Mesothelial cell of epicardium (in vitro differentiated cells): ENCODE measurements at places on chromosomes 4 and X. TPM values are rescaled to one million over a fixed set of nuclear protein-coding genes. Genes with fewer than 3 reads are reported as not detected.

GRCh38 chr4:163638909-163639308, 144.4 kb downstream of the TMA16 start:
- H3K27me3 ChIP-seq: no peaks in the 10 kb centered on the region
- H3K36me3 ChIP-seq: no peaks in the 10 kb centered on the region
- peak overlapping the region; percentile 45 for H3K27ac ChIP-seq
- peaks cover 10% of the 10 kb centered on the region for H3K4me1 ChIP-seq
- DNase-seq: no peak

DNA sequence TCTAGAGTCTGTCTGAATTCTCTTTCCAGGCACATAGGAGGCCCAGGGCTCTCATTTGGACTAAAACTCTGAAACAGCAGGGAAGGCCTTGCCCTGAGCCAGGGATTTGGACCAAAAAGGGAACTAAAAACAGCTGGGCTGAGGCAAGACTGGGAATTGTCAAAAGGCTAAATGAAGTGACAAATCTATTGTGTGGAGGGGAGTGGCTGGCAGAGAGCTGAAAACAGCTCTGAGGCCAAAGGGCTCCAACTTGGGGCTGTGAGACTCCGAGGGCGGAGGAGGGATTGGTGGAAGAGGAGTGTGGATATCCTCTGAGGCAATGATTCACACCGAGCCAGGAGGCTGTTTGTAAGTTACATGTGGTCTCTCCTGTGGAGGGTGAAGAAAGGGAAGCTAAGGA, 63.2 kb downstream of the PHEX start:
- peaks cover 34% of the 10 kb centered on the region for H3K4me1 ChIP-seq
- H3K27me3 ChIP-seq: no peaks in the 10 kb centered on the region
- DNase-seq: no peak

The CENPI gene
- total RNA-seq: 7.7 to 9.6 TPM (median 8.3 TPM) in 3 replicates

The SPANXN3 gene
- not detected in 3 replicates for total RNA-seq

The CLGN gene
- total RNA-seq: 1.6 to 1.8 TPM (median 1.6 TPM) in 3 replicates

The CT45A2 gene
- total RNA-seq: not detected in 3 replicates

DNA sequence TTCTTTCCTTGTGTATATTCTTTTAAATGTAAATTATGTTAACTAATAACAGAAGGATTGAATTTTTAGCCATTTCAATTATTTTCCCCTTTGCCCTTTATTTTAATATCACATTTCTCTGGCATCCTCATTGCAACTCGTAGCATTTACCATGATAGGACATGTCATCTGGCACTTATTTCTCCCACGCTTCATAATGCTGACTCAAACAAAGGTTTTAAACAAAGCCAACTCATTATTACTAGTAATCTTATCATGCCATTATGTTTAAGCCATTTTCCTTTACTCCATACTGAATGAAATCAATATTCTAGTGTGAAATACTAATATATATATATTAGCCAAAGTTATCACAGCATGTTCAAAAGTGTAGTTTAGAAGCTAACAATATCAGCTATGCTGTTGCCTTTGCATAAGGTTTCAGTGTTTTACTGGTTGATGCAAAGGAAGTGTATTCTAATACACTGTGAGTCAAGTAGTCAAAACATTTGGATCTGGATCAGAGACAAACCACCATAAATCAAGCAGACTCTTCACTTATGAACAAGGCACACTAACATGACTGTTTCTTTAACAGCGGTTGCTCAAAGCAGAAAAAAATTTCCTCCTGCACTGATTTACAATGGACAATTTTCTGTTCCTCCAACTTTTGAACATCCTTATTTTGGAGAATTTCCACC, 281.6 kb downstream of the SLC7A11 start:
- H3K4me3 ChIP-seq: no peak overlapping the region
- no peaks in the 10 kb centered on the region for H3K36me3 ChIP-seq
- no peaks in the 10 kb centered on the region for H3K27me3 ChIP-seq
- peaks cover 12% of the 10 kb centered on the region for H3K4me1 ChIP-seq
- no peak overlapping the region for H3K27ac ChIP-seq

DNA sequence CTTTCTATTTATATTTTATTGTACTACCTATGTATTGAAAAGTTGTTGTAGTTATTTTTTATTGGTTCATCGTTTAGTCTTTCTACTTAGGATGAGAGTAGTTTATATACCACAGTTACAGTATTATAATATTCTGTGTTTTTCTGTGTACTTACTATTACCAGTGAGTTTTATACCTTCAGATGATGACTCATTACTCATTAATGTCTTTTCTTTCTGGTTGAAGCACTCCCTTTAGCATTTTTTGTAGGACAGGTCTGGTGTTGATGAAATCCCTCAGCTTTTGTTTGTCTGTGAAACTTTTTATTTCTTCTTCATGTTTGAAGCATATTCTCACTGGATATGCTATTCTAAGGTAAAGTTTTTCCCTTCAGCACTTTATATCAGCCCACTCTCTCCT, 7.7 kb downstream of the LUZP4 start:
- H3K4me3 ChIP-seq: no peak overlapping the region
- H3K4me1 ChIP-seq: peaks cover 15% of the 10 kb centered on the region
- no peaks in the 10 kb centered on the region for H3K36me3 ChIP-seq
- H3K27me3 ChIP-seq: no peaks in the 10 kb centered on the region
- no peak for DNase-seq

The TENM3 gene
- total RNA-seq: 104 to 107 TPM (median 106 TPM) in 3 replicates

- H3K4me1 ChIP-seq: peaks cover 5% of the 10 kb centered on the region
- H3K36me3 ChIP-seq: peaks cover 3% of the 10 kb centered on the region
- no peak overlapping the region for H3K27ac ChIP-seq
- H3K4me3 ChIP-seq: no peak overlapping the region
Observed at GRCh38 chr4:111838406-111838930, 306.8 kb upstream of the FAM241A start.
